ENCODE measurements at places on chromosomes 1 and 21.
A peak's percentile ranks its signal among the peaks of the same experiment; 100 is the strongest.

- no peak for DNase-seq
Measured at GRCh38 chr1:26921126-26921539, 410 bp upstream of the NUDC start.

DNA sequence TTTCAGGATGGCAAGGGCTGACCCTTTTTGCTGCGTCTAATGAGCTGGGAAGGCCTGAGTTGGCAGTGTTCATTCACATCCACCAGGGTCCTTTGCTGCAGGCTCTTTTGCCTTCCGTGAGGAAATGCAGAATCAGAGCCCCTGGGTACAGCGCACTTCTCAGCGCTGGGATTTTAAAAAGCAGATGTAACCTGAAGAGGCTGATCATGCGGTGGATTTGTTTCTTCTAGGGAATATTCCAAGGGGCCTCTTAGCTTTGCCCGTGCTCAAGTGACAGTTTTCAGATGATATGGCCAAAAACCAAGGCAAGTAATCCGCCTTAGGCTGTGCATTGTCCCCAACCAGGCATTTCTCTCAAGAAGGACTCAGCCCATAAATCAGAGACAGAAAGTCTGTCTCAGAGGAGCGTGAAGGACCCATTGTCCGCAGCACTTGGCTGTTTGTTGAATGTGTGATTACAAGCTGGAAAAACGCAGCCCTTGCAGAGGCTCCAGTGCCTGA, 237.6 kb downstream of the PTPRC start:
- peak; percentile 42 for DNase-seq

DNA sequence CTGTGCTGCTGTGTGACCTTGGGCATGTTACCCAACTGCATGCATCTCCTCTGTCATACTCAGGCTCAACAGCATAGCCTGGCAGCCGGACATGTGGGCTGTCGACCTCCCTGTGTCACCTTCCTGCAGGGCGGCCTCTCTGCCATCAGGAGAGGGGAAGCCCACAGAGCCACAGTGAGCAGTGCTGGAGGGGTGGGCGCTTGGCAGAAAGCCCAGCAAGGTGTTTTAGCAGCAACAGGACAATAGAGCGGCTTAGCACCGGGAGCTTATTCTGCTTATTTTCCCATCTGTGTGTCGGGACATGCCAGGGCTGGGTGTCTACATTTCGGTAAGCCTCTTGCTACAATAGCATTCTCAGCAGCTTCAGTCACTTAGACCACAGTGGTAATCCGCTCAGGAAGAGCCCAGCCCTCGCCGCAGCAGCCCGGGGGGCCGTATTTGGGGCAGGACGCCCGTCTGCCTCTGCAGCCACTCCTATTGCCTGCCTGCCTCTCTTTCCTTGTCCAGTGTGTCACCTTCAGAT, 22.8 kb upstream of the CDK18 start:
- DNase-seq = no peak

DNA sequence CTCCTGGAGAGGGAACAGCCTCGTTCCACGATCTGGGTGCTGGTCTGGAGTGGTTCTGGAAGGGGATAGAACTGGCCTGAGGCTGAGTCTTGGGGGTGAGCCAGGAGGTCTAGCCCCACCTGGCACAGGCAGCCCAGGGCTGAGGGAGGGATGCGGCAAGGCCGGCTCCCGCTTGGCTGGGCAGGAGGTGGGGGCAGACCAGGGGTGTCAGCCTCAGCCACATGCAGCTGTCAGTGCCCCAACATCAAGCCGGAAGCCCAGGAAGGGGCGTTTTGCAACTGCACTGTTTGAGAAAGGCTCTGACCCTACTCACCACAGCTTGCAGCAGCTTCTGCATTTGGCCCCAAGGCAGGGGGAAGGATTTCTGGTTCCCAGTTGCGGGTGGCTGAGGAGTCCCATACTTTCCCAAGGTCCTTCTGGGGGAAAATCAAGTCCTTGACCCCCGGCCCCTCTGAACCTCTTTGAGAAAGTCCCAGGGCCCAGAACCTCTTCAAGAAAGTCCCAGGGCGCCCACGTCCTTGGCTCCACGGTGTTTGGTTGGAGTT, 2.0 kb downstream of the EFHD2 start:
- peak; percentile 56 for DNase-seq

DNA sequence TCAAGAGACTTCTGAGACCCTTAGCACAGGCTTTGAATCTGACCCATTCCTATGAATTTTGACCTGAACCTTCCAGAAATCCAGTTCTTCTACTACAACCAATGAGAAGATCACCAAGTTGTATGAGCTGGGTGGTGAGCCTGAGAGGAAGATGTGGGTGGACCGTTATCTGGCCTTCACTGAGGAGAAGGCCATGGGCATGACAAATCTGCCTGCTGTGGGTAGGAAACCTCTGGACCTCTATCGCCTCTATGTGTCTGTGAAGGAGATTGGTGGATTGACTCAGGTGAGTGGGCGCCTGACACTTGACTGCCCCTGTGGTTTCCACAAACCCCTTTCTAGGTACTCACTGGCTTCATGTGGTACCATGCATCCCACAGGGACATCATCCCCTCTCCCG, 20.0 kb upstream of the PIGV start:
- no peak for DNase-seq

DNA sequence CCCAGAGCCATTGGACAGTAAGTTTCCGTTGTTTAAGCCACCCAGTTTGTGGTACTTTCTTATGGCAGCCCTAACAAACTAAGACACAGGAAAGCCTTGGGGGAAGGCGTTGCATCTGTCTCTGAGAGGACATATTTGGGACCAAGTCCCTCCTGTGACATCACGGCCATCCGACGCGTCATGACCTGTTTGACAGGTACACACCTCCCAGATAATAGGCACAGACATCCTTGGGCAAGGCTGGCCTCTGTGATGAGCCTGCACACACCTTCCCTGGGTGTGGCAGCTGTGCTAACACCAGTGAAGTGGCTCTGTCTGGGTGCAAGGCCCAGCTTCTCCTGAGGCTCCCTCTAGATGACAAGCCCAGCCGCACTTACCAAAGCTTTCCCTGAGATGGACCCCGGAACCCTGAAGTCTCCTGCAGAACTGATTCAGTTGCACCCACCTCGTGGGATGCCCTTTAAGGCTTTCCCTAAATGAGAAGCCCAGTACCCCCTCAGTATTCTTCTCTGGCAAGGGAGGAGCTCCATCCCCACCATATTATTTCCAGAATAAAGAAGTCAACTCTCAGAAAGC, 136.5 kb downstream of the ZSCAN20 start:
- DNase-seq = no peak

DNA sequence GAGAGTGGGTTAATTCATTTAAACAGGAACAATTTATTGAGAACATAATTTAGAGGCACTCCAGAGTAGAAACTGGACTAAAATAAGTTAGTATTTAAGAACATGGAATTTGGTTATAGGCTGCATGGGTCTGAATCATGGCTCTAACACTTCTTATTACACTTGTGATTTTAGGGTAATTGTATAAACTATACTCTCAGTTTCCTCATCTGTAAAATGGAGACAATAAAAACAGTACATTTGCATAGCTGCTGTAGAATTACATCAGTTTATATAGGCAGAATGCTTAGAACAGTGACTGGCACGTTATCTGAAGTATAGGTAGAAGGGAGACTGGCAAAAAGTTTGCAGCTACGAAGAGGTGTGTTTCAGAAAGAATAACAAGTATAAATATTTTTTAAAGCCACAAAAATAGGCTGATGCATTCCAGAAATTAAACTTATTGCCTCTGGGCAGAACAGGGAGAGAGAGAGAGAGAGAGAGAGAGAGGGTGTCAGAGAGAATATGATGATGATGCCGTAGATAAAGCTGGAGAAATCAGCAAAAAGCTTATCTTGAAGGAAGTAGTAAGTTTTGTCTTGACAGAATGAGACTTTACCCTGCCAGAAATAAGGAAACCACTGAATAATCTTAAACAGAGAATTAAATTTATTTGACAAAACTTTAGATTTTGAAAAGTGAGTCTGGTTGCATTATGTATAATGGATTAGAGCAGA, 8.1 kb upstream of the OR6K3 start:
- no peak for DNase-seq

GRCh38 chr1:205528887-205529825, 24.7 kb downstream of the CDK18 start:
- DNase-seq = peak; percentile 66

DNA sequence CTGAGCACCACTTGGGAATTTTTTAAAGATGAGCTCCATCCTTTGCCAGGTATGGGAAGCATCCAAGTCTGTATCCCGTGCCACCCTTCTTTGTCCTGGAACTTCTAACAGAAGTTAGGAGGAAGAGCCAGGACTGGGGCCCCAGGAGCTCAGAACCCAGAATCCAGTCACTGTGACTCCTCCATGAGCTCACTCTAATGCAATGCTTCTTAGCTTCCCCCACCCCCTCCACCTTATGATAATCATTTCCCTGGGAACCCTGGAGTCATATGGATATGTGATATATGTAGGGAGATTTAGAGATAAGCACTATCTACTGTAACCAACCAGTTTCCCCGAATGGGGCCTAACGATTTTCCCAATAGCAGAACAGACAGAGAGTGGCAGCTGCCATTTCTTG, 758 bp upstream of the SPRR5 start:
- DNase-seq = no peak

GRCh38 chr1:66980745-66981367, 56.1 kb downstream of the MIER1 start:
- DNase-seq = peak; percentile 33

DNA sequence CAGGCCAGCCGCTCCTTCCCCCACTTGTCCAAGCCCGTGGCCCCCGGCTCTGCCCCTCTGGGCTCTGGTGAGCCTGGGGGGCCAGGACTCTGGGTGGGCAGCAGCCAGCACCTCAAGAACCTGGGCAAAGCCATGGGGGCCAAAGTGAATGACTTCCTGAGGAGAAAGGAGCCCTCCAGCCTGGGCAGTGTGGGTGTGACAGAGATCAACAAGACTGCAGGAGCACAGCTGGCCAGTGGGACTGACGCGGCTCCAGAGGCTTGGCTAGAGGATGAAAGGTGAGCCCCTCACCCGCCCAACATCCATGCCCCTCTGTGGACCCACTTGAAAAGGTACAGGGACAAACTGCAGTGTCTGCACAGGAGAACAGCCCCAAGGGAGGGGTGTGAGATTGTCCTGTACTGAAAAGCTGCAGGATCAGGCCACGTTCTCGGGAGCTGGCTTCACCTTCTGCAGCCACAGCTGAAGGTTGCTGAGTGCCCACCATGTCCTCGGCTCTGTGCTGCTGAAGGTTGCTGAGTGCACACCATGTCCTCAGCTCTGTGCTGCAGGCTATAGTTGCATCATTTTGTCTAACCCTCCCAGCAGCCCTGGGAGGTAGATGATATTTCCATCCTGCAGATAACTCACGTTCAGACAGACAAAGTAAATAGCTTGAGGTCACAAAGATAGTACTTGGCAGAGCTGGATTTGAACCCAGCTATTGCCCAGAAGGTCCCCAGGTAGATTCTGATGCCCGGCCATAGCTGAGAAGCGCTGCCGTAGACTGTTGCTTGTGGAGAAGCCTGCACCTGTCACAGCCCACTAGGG, 618 bp downstream of the C1orf226 start:
- DNase-seq = no peak

DNA sequence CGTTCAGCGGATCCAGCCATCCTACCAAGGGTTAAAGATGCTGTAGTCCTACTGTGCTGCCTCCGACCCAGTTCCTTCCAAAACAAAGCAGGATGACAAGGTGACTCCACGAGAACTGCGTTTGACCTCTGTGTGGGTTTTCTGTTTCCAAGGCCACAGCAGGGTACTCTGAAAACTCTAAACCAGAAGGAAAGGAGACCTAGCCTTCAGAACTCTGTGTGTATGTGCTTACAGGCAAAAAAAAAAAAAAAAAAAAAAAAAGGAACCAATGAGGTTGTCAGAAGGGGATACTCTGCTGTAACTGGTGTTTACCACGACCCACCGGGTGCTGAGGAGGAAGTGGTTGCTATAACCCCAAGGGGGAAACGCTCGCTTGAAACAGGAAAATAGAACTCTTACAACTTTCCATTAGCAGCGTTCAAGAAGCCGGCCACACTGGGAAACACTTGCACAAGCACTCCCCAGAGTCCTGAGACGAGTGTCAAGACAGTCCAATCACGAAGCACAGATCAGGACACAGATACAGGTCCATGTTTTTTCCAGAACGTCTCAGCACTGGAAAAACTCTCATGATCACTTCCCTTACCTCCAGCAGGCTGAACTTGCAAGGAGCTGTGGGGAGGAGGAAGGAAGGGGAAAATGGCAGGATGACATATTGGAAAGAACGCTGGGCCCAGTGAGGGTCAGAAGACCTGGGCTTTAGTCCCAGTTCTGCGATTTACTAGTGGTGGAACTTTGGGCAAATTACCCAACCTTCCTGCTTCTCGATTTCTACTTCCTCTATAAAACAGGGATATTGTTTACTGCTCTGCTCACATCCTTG, 64.0 kb downstream of the ITPKB start:
- no peak for DNase-seq

DNA sequence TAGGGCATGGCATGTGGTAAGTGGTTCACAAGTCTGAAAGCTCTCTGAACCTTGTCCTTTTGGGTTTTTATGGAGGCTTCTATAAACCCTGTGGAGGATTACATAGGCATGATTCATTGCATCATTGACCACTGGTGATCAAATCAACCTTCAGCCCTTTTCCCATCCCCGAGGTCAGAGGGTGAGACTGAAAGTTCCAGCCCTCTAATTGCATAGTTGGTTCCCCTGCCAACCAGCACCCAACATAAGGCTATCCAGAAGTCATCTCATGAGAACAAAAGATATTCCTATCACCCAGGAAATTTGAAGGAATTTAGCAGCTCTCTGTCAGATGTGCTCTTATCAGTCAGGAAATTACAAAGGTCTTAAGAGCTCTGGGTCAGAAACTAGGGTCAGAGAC, 89.5 kb upstream of the ARTN start:
- peak; percentile 89 for DNase-seq

DNA sequence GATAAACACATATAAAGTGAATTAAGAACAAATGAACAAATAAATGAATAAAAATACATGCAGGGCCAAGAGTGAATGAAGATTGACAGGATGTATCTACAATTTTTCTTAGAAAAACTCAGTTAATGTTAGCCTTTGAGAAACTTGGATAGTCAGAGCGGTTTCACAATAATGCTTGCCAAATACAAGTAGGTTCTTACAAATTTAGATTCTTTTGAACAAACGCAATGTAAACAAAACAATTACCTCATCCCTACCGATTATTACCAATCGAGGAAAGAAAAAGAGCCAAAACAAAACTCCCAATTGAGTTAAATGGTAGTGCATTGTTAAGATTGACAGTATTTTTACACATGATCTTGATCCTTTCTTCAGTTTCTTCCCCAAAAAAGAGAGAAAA, 176.9 kb upstream of the DEPDC1 start:
- no peak for DNase-seq

- no peak for DNase-seq
Measured at GRCh38 chr21:38476385-38476784, 21.9 kb downstream of the ERG start.

- no peak for DNase-seq
Measured at GRCh38 chr1:116226017-116226416, 114.8 kb downstream of the MAB21L3 start.

DNA sequence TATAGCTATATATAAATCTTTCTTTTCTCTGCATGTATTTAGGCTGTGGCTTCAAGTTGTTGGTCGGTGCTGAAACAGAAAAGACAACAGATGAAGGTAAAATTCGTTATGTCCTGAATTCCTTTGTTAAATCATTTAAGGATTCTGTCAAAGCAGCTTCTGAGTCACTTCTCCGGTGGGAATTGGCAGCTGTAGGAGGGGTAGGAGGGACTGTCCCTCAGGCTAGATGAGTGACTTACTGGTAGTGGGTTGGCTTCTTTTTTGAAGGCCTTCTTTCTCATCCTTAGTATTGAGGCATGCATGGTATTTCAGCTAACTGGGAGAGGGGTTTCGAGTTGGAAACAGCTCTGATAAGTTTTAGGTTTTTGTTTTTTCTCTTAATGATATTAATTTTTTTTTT, 22.1 kb upstream of the NEXN start:
- DNase-seq = peak; percentile 84

All from M059J (cell line).